ENCODE measurements at places on chromosomes 7 and 10.
A peak's percentile ranks its signal among the peaks of the same experiment; 100 is the strongest.

- no peak for DNase-seq
Observed at GRCh38 chr7:92293896-92294590, 48.3 kb downstream of the ANKIB1 start.

DNA sequence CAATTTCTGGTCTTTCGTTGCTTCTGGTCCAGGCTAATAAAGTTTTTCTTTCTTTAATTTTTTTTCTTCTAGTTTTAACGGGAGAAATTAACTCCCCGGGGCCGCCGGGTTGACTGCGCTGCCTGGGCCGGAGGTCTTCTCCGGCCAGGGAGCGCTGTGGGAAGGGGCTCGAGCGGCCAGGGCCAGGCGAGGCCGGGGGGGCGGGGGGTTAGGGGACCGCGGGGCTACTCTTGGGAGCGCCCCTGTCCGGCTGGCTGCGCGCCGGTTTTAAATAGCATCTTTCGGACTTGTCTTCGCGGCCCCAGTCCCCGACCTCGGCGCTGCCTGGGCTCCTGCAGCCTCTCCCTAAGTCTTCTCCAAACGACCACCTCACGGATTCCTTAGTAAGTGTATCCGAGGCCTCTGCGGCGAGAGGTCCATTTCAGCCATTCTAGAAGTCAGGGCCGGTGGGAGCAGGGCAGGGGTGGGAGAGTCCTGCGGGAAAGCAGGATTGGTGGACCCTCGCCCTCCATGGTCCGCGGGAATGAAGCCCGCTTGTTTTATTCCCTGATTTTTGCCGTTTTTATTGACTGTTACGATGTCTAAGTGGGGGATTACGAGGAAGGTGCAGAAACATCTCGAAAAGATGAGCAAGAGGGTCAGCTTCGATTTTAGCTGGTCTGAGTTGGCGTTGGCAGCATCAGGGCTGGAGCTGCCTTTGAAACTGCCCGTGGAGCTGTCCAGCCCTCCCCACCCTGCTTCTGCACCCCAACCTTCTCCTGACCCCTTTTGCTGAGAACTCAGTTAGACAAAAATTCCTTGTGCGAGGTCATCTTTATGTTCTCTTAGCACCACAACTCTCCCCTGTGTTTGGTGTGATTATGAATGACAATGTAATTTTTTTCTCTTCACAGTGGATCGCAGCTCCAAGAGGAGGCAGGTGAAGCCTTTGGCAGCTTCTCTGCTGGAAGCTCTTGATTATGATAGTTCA lies 555 bp downstream of the PHF14 start:
- peak; percentile 3 for DNase-seq

DNA sequence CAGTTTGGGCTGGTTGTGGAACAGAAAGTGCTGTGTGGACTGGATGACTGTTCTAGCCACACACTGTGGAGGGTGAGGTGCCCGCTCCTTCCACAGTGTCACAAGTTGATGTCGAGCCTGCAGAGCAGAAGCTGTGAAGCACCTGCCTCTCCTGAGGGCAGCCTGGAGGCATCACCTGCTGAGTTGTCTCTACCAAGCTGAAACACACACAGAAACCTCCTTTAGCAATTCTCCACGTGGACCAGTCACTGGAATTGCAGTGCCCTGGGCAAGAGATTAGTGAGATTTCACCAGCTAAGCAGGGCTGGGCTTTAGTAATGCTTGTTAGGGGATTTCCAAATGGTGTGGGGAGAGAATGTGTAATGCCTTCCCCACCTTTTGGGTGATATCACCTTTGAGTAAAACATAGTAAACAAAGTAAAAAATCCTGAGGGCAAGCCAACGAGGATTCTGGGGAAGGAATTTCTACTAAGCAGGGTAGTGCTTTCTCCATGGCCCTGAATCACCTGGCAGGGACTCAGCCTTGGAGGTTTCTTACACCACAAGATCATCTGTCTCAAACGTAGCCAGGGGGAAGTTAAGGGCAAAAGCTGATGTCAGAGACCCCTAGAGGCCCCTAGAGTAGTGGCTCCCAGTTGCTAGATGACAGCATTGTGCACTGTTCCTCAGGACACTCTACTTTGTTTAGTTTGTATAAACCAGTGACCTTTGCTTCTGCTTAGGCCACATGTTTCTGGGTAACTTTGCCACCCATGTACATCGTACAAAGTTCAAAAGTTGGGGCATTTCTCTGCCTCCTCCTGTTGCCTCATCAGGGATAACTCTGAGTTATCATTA lies 233.1 kb upstream of the IGFBP3 start:
- no peak for DNase-seq

DNA sequence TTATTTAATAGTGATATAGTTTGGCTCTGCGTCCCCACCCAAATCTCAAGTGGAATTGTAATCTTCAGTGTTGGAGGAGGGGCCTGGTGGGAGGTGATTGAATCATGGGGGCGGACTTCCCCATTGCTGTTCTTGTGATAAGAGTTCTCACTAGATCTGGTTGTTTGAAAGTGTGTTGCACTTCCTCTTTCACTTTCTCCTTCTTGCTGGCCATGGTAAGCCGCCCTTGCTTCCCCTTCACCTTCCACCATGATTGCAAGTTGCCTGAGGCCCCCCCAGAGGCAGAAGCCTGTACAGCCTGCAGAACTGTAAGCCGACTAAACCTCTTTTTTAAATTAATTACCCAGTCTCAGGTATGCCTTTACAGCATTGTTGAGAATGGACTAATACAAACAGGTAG lies 101.4 kb downstream of the MTPAP start:
- no peak for DNase-seq

GRCh38 chr10:7481368-7481765 lies 70.5 kb upstream of the SFMBT2 start:
- DNase-seq: no peak

Measured in stimulated activated CD4-positive, alpha-beta T cell treated with anti-CD3 and anti-CD28 coated beads, Interleukin-4, amount 100 ng/mL, for 4 hours (primary cell).